ENCODE measurements at places on chromosomes 6 and 20.

DNA sequence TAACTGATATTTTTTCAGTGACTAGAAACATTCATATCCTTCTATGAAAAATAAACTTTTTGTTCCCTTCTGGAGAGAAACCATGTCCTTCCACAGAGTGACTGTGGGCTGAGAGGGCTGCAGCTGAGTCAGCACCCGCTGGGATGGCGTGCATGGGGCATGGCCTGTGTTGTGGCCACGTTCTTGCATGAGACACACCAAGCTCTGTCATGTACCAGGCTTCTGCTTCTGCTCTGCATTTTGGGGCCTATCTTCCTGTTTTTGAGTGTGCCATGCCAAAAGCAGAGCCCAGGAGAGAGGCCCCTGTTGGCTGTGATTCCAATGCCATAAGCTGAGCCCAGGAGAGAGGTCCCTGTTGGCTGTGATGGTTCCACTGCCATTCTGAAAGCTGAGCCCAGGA lies 10.8 kb downstream of the APMAP start:
- DNase-seq, result no peak

DNA sequence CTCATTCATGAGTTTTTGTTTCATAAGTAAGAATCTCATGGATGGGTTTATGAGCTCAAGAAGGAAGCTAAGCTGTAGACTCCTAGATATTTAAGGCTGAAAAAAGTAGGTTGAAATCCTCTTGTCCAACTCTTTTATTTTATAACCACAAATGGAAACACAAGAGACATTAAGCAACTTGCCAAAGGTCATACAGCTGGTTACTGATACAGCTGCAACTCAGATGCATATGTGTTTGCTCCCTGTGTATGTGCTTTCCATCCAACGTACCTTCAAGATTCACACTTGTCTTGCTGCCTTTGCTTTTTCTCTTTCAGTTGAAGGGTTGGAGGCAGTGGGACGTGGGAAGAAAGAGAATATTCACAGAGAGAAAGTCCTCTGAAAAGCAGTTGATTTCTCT lies 153.5 kb upstream of the STMND1 start:
- DNase-seq, result no peak

DNA sequence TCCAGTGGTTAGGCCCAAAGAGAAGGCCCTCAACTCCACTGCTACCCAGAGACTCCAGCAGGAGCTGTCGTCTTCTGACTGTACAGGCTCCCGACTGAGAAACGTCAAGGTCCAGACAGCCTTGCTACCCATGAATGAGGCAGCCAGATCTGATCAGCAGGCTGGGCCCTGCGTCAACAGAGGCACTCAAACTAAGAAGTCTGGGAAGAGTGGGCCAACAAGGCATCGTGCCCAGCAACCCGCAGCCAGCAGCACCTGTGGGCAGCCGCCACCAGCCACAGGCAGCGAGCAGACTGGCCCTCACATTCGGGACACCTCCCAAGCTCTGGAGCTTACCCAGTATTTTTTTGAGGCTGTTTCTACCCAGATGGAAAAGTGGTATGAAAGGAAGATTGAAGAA lies 8.1 kb downstream of the LYRM2 start:
- DNase-seq, result no peak

DNA sequence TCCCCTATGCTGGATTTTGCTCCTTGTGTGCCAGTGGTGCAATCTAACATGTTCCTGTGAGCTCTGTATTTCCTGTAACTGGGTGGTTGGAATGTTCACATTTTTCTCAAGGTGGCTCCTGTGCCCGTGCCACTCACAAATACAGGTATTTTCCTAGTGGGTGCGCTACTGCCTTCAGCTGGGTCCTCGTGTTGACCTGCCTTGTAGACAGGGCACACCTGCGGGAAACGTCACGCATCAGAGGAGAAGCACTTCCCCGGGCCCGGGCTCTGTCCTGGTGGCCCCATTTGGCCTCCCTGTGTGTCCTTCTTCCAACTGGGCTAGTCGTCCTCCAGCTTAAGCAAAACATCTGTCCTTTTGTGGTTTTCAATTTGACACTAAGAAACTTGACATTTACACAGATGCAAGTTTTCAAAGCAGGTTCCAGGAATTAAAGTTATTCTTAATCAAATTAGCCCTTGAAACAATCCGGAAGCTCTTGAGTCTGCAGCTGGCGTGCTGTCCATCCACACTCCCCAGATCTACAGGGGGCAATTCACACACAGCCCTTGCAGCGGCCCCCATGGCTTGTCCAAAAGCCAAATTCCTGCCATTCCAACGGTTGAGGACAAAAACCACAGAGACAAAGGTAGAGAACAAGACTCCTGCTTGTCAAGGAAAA lies 275.1 kb downstream of the CDC5L start:
- DNase-seq, result peak; percentile 28

DNA sequence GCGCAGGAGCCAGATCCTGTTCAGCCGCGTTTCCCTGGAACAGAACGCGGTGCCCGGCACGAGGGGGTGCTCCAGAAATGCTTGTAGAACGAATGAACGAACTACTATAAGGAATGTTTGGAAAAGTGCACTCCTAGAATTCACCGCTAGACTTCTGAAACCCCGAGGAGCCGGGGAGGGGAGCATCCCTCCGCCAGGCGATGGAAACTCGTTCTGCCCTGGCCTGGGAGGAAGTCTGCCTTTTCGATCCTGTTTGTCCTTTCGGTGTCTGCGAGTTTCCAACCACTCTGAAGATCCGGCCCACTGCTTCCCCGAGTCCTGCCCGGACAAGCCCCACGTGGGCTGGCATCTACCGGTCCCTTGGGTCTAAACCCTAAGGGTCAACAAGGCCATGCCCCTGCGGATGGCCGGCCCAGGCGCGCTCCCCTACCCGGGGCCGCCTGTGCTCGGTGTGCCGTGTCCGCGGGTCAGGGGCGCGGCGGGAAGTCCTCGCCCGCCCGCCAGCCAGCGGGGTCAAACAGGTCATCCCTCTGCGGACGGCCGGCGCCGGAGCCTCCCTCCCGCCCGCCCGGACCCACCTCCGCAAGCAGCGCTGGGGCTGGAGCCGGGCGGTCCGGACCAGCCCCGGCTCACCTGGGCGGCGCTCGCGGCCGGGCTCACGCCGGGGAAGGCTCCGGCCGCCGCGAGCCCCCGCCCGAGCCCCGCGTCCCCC lies 526 bp downstream of the SULF2 start:
- DNase-seq, result no peak

DNA sequence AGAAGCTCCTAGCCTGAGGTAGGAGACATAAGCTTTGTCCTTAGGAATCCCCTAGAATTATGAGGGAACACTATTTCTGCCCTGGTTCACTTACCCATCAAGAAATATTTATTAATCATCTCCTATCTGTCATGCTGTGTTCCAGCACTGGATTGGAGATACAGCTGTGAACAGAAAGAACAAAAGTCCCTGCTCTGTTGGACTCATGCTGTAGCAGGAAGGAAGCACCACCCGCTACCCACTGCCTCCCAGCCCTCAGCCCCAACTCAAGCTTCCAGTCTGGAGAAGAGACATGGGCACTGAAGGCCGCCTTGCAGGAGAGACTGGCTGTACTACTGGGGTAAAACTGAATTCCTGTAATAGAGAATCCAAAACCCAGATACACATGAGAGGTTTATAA lies 78.0 kb downstream of the MDGA1 start:
- DNase-seq, result no peak

- DNase-seq, result no peak
These were observed 126.5 kb upstream of the AFDN start for GRCh38 chr6:167700199-167700598.

DNA sequence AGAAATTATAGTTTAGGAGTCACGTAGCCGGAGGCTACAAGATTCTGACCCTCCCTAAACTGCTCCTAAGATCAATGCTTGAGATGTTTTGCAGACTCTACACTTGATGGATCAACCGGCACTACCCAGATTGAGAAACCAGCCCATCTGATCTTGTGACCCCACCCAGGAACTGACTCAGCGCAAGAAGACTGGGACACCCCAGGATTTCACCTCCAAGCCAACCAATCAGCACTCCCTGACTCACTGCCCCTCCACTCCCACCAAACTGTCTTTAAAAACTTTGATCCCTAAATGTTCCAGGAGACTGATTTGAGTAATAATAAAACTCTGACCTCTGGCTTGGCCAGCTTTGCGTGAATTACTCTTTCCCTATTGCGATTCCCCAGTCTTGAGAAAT lies 99.8 kb downstream of the OPRM1 start:
- DNase-seq, result no peak

DNA sequence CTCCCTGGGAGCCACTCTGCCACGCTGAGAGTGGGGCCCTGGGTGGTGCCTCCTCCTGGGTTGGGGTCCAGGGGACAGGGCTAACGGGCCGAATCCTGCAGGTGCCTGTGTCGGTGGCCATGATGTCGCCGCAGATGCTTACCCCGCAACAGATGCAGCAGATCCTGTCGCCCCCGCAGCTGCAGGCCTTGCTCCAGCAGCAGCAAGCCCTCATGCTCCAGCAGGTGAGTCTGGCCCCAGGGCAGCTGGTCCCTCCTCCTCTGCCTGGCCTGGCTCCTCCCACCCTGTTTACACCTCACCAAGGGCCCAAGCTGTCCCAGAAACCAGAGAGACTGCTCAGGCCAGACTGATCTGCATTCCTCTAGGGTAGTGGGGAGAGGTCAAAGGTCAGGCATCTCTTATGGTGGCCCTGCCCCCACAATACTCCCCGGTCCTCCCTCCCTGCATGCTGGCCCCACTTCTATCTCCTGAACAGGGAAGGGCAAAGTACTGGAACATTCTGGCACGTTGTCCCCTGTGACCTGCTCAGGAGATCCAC lies 38.6 kb downstream of the FOXP4 start:
- DNase-seq, result no peak

- DNase-seq, result no peak
These were observed 1.8 kb downstream of the GJA1 start for GRCh38 chr6:121436960-121437850.

- DNase-seq, result no peak
These were observed 70.2 kb downstream of the SLC22A3 start for GRCh38 chr6:160418370-160418769.

DNA sequence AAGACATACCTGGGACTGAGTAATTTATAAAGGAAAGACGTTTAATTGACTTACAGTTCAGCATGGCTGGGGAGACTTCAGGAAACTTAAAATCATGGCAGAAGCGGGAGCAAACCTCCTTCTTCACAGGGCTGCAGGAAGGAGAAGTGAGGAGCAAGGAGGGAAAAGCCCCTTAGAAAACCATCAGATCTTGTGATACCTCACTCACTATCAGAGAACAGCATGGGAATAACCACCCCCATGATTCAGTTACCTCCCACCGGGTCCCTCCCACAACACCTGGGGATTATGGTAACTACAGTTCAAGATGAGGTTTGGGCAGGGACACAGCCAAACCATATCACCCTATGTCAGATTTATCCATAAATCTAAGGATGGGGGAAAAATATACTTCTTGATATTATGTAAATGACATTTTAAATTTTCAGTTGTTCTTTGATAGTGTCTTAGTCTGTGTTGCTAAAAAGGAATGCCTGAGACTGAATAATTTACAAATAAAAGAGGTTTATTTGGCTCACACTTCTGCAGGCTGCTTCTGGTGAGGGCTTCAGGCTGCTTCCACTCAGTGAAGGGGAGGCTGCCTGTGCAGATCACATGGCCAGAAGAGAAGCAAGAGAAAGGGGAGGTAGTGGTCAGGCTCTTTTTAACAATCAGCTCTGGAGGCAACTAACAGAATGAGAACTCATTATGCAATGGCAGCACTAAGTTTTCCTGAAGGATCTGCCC lies 1.2 kb upstream of the MCM9 start:
- DNase-seq, result no peak

- no peak for DNase-seq
These were observed 52.5 kb downstream of the RBL1 start for GRCh38 chr20:37042986-37043972.

- no peak for DNase-seq
These were observed 26.5 kb upstream of the ZFAND3 start for GRCh38 chr6:37793067-37793466.

GRCh38 chr6:39102821-39103136 lies 12.2 kb downstream of the SAYSD1 start:
- DNase-seq, result no peak

DNA sequence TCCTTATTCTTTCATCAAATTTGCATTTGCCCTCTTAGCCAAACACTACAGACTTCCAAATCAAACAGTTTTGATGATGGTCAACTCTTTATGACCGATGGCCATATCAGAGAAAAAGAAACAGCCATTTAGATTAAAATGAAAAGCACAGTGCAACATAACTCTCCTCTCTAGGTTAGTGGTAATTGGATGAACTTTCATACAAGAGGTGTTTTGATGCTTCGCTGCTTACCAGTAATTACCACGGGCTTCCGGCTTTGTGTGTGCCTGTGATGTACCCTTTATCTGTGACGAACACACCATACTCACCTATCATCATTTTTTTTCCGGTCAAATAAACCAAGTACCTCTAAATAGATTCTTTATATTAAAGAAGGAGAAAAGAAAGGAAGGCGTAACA lies 181.8 kb downstream of the FOXA2 start:
- no peak for DNase-seq

- DNase-seq, result no peak
These were observed 146.4 kb downstream of the SLC22A3 start for GRCh38 chr6:160494576-160494975.

- no peak for DNase-seq
These were observed 39.0 kb upstream of the SUPT3H start for GRCh38 chr6:45416700-45417099.

DNA sequence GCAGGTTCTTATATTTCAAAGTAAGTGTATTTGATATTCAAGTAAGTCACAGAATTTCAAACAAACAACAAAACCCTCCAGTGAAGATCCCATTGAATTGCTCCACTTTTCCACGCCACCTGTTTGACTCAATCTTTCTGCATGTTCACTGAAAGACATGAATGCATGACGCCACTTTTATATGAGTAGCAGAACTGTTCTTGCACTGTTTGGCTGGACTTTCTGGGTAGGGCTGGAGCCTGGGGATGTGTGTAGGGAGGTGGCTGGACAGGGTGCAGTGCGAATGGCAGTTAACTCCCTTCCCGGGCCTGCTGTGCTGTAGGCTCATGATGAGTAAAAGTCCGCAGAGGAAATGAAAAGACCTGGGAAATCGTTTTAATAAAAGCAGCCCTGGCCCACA lies 39.7 kb downstream of the IL20RA start:
- no peak for DNase-seq

DNA sequence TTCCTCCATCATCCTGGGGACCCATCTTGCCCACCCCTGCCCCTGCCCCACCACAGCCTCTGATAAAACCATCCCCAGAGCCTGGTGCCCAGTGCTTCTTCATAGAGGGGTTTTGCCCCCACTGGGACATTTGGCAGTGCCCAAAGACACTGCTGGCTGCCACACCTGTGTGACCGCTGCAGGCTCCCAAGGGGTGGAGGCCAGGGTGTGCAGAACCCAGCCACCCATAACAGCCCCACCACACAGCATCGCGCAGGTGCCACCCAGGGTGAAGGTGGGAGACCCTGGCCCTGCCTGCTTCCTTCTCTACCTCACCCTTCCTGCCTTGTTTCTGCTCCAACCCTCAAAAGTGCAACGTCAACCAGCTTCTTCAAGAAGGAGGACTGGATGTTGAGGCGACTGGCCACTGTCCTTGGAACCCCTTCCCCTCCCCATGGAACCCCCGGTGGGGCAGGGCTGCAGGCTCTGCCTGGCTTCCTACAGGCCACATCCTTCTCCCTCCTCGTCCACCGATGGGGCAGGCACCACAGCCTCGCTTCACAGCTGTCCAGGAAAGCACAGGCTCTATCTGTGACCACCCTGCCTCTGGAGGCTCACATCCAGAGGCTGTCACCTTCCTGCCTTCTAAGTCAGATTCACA lies 79.2 kb upstream of the MPC1 start:
- DNase-seq, result no peak

GRCh38 chr6:65259982-65260381 lies 447.0 kb downstream of the EYS start:
- DNase-seq, result no peak
